ENCODE measurements at places on chromosomes 6 and 20.
A peak's percentile ranks its signal among the peaks of the same experiment; 100 is the strongest.

- DNase-seq: no peak
Measured at GRCh38 chr6:158781692-158782373, 37.3 kb downstream of the EZR start.

GRCh38 chr20:58224097-58224496, 4.4 kb downstream of the ANKRD60 start:
- DNase-seq: no peak

GRCh38 chr6:125507987-125508655, 206.4 kb upstream of the HDDC2 start:
- no peak for DNase-seq

DNA sequence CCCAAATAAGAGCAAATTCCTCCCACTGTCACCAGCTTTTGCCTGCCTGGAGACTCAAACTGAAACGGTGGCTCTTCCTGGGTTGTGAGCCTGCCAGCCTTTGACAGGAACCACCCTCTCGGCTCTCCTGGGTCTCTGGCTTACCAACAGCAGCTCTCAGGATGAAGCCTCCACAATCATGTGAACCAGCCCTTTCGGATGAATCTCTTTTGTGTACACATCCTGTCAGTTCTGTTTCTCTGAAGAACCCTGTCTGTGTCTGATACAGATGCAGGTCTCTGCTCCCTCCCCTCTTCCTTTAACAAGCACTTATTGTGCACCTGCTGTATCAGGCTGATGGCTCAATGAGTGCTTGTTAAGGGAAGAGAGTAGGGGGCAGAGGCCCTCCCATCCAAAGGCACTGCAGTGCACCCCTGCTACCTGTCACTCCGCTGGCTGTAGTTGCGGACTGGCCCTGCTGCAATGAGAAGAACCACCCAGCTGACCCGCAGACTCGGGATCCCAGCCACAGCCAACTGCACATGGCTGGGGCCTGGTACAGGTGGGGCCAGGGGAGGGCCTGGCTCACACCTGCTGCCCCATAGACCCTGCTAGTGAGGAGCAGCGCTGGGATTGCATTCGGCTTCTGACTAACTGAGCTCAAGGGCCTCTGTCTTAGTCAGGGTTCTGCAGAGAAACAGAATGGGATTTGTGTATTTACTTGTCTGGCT, 120.1 kb upstream of the PMEPA1 start:
- DNase-seq: no peak

GRCh38 chr6:89034586-89035251, 45.8 kb upstream of the PNRC1 start:
- peak; percentile 50 for DNase-seq

- DNase-seq: peak; percentile 95
Measured at GRCh38 chr20:50304923-50305635, 114.4 kb downstream of the CEBPB start.

DNA sequence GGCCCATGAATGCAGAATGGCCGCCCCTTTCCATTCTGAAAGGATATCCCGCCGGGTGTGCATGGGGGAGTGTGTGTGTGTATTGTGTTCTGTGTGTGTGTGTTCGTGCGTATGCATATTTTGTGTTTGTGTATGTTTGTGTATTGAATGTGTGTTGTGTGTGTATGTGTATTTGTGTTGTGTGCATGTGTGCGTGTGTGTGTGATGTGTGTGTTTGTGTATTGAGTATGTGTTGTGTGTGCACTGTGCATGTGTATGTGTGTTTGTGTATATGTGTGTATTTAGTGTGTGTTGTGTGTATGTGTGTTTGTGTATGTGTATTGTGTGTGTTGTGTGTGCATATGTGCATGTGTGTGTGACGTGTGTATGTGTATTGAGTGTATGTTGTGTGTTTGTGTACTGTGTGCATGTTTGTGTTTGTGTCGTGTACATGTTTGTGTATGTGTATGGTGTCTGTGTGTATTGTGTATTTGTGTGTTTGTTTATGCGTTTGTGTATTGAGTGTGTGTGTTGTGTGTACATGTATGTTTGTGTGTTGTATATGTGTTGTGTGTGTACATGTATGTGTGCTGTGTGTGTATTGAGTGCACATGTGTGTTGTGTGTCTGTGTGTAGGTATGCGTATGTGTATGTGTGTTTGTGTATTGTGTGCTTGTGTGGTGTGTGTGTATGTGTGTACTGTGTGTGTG, 226.3 kb downstream of the TAF4 start:
- no peak for DNase-seq

- no peak for DNase-seq
Measured at GRCh38 chr6:39998126-39998525, 63.9 kb upstream of the MOCS1 start.

GRCh38 chr20:9015984-9016324, 52.9 kb upstream of the PLCB4 start:
- peak; percentile 73 for DNase-seq

GRCh38 chr20:50826121-50826520, 31.3 kb downstream of the BCAS4 start:
- DNase-seq: no peak

DNA sequence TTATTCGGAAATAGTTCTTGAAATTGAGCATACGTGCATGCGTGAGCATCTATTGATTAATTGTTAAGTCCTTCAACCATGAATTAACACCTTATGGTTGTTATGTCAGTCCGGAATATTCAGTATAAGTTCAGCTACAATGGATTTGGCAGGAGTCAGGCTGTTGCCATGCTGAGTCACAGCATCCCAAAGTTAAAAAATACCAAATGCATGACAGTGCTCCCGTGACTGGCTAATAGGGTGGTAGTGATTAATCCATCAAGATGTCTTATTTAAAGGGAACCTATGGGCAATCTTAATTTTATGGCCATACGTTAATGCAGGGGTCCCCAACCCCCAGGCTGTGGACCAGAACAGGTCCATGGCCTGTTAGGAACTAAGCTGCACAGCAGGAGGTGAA, 10.5 kb downstream of the RAE1 start:
- DNase-seq: peak; percentile 63

- DNase-seq: no peak
Measured at GRCh38 chr20:63112491-63113219, 103.3 kb downstream of the YTHDF1 start.

All from GM04503 (cell line).